ENCODE measurements at places on chromosomes 11 and 22.

- DNase-seq, result no peak
Measured at GRCh38 chr11:3722100-3722499, 50.9 kb upstream of the CHRNA10 start.

DNA sequence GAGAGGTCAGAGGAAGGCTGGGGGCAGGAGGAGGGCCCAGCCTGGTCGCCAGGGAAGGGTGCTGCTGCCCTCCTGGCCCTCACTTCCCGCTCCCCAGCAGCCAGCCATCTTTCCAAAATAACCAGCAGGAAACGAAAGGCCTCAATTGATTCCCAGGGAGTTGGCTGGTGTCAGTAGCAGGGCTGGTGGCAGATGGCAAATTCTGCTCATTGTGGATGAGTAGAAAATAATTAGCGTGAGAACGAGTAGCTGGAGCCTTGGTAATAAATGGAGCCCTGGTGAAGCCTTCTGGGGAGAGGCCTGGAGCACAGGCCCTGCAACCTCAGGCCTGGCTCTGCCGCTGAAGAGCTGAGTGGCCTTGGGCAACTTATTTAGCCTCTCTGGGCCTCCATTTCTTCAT is 31.3 kb downstream of the DAGLA start:
- DNase-seq, result no peak

- DNase-seq, result no peak
Measured at GRCh38 chr11:40240284-40240683, 1219.2 kb downstream of the LRRC4C start.

- DNase-seq, result no peak
Measured at GRCh38 chr11:6556139-6556949, 47.1 kb downstream of the RRP8 start.

GRCh38 chr11:88164806-88165585 is 10.2 kb downstream of the RAB38 start:
- no peak for DNase-seq

DNA sequence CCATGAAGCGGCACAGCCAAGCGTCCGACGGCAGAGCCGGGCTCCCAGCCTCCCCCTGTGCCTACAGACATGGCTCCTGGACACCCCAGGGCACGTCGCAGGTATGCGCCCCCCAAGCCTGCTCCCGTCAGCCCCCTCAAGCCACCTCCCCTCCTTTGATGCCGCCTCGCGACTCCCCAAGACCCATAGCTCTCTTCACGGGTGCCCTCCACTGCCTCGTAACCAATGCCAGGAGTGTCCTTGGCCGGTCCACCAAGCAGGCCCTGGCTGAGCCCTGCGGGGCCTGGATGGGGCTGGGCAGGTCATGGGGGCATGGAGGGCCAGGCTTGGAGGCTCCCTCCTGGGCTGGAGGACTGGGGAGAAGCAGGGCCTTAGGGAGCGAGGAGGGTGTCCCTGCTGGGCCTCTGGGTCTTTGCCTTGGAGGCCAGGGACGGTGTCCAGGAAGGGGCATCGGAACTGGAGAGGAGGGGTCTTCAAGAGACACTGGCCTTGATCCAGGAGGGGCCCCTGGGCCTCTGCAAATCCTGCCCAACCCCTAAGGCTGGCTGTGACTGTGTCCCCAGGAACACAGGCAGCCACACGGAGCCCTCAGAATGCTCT is 9.2 kb downstream of the ANO9 start:
- no peak for DNase-seq

GRCh38 chr11:115939104-115939730 is 435.0 kb upstream of the CADM1 start:
- no peak for DNase-seq

DNA sequence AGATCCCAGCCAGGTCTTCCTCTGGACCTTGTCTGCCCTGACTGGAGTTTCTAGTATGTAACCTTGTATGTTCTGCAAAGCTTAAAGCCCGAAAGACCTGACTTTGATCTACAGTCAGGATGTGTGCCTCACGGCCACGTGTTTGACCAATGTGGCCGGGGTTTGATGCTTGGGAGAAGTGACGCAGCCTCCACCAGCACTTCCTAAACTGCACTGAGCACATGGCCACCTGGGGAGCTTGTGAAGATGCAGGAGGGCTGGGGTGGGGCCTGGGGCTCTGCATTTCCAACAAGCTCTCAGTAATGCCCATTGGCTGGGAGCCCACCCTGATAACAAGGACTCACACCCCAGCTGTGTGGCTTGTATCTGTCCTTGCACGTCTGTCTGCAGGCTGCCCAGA is 53.2 kb downstream of the NAT10 start:
- DNase-seq, result no peak

- no peak for DNase-seq
Measured at GRCh38 chr11:27363576-27364117, 632 bp upstream of the CCDC34 start.

- no peak for DNase-seq
Measured at GRCh38 chr11:100182927-100183326, 504.2 kb upstream of the ARHGAP42 start.

GRCh38 chr11:83409476-83409875 is 123.3 kb upstream of the CCDC90B start:
- DNase-seq, result no peak

GRCh38 chr11:91926965-91927364 is 297.7 kb upstream of the FAT3 start:
- DNase-seq, result no peak

DNA sequence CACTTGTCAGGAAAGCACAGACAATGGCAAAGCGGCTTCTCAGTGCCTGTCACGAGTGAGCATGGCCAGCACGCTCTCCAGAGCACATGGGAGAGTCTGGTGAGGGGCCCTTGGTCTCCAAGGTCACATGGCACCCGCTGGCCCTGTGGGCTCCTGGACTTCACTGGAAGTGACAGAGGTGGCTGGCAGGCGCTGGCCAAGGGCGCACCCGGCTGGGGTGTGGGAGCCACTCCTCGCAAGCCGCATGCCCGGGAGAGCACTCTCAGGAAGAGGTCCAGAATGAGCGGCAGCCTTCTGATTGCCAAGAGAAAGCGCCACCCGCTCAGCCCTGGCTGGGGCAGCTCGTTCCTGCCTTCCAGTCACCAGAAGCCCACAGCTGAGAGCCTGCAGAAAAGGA is 17.1 kb upstream of the MOB2 start:
- no peak for DNase-seq

- DNase-seq, result no peak
Measured at GRCh38 chr11:34135439-34135838, 30.0 kb downstream of the NAT10 start.

Data from GM10248 (cell line).